ENCODE measurements at places on chromosomes 2 and 18.

DNA sequence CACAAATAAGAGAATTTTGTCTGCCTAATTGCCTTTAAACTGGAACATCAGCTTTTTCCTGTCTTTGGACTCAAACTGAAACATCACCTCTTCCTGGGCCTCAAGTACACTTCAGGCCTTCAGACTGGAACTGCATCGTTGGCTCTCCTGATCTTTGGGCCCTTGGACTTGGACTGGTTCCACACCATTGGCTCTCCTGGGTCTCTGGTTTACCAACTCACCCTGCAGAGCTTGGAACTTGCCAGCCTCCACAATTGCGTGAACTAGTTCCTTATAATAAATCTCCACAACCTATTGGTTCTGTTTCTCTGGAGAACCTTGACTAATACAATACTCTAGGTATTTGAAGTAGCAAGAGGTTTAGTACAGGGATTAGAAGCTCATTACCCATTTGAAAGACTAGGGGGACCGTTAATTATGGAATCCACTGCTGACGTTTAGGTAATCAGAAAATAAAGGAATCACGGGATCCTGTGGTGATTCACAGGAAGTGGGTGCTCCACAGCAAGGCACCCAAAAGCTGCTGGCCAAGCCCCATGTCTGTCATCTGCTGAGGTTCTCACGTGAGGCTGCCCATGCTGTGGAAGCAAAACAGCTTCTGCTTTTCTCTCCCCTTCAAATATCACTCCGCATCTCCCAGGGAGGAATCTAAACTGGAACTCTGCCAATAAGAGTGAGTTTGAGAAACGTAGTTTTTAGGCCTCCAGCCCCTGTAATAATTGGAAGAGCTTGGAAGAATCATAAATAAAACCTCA is 20.0 kb upstream of the SGPP2 start:
- no peak for DNase-seq

- no peak for DNase-seq
Observed at GRCh38 chr2:65292106-65292400, 64.4 kb downstream of the ACTR2 start.

DNA sequence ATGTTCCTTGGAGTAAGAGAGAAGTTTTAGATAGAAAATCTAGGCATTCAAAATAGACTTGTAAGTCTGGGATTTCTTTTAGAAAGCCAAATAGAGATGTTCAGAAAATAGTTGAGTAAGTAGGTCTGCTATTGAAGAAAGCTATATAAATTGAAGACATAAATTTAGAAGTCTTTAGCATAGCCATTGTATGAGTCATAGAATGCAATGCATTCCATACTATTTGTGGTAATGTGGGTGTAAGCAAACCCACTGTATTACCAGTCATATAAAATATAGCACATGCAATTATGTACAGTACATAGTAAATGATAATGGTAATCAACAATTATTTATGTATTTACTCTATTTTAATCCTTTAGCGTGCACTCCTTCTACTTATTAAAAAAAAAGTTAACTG is 14.1 kb downstream of the MC4R start:
- DNase-seq: no peak

DNA sequence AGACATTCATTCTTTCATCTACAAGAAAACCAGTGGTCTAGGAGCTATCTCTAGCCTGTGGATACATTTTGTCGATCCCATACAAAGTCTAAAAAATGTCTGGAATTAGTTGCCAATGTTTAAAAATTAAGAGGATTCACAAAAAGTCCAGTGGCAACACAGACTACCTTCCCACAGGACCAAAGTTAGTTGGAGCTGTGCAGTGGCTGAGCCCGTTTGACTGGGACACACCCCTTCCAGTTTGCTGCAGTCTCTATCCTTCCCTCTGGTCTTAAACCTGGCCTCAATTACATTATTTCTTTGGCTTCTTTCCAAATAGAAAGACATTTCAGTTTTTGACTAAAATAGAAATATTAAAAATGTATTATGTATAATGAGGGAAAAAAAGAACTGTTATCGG is 18.6 kb downstream of the SLC16A14 start:
- DNase-seq: no peak

DNA sequence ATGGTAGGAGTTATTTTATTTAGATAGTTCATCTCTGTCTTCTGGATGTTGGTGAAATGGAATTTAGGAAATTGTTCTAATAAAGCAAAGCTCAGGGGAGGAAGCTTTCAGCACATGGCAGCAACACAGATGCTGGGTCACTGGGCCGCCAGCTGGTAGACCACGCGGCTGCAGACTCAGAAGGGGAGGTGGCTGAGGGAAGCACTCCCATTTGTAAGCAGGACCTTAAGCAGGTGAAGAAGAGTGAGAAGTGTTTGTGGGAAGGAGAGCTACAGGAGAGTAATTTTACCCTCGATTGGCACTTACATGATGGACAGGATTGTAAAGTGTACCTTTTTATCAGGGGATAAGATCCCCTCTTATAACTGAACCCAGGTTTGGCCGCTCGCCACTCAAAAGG is 24.4 kb downstream of the NMS start:
- DNase-seq: no peak

GRCh38 chr2:12452185-12452584 is 264.6 kb upstream of the TRIB2 start:
- no peak for DNase-seq

GRCh38 chr2:218736531-218736930 is 25.9 kb downstream of the TTLL4 start:
- no peak for DNase-seq

DNA sequence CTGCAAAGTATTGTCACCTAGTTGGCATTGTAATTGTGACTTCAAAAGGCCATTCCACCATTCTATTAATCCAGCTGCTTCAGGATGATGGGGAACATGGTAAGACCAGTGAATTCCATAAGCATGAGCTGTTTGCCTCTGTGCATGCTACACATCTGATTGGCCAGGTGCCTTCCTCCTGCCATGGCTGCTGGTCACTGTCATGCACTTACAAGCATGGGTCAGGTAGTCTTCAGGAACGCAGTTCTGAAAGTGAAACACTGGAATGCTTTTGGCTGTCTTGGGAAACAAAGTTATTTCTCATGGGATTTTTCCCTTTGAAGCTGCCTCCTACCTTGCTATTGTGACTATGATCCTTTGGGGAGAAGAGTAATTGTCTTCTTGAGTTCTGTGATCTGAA is 267.6 kb downstream of the GBX2 start:
- no peak for DNase-seq

GRCh38 chr2:136134126-136134525 is 16.2 kb upstream of the CXCR4 start:
- no peak for DNase-seq

- DNase-seq: no peak
Observed at GRCh38 chr2:145360129-145360790, 840.3 kb upstream of the ZEB2 start.

DNA sequence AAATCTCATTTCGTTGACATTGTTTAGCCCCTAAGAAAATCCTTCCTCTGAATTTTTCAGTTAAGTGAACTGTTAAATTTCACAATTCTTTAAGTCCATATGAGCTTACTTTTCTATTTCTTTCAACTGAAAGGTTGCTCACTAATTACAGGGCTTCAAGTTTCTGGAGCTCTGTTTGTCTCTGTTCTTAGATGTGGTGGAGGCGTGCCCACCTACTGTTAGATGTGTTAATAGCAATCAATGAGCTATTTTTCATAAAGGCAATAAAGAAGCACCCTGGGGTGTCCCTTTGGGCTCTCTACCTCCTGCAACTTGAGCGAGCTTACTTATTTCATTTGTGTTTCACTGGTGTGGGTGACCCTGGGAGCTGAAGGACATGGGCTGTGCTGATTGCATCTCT is 25.0 kb downstream of the CREG2 start:
- no peak for DNase-seq

DNA sequence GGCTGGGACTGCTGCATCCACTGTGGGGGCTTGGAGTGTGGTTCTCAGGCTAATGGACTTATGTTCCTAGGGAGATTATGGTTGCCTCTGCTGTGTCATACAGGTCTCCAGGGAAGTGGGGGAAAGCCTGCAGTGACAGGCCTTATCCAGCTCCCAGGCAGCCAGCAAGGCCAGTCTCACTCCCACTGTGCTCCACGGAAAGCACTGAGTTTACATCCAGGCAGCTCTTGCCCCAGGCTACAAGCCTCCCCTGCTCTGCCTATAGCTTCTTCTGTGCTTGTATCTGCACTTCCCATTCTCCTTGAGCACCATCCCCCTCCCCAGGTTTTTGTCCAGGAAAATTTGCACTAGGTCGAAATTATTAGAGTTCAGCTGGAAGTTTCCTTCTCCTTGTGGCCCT is 231.9 kb downstream of the ZRANB3 start:
- DNase-seq: no peak

DNA sequence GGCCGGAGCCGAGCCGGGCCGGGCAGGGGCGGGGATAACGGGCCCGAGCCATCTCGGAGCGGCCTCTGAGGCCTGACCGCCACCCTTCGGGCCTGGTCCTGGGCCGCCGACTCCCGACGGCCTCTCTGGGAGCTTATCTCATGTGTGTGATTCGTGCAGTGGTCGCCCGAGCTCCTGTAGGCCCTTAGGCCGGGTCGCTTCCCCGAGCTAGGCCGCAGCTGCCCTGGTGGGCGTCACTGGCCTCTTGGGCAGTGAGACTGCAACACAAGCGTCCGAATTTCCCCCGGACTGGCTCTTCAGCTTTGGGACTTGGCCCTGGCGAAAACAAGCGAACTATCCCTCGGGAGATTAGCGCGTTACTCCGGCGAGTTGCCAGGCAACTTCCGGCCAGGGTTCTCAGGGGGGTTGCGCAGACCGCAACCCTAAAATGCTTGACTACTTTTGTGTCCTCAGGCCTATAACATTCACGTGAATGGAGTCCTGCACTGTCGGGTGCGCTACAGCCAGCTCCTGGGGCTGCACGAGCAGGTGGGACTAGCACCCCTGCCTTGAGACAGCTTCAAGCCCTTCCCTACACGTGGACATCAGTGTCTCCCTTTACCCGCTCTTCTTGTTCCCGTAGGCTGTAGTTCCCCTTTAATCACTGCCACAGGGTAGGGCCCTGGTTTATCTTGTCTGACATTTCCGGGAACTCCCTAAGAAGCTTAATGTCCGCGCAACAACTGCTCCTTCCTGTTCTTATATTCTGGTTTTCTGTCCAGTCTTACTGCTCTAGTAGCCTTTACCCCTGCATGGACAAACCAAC is 602 bp downstream of the SNX17 start:
- DNase-seq: no peak

DNA sequence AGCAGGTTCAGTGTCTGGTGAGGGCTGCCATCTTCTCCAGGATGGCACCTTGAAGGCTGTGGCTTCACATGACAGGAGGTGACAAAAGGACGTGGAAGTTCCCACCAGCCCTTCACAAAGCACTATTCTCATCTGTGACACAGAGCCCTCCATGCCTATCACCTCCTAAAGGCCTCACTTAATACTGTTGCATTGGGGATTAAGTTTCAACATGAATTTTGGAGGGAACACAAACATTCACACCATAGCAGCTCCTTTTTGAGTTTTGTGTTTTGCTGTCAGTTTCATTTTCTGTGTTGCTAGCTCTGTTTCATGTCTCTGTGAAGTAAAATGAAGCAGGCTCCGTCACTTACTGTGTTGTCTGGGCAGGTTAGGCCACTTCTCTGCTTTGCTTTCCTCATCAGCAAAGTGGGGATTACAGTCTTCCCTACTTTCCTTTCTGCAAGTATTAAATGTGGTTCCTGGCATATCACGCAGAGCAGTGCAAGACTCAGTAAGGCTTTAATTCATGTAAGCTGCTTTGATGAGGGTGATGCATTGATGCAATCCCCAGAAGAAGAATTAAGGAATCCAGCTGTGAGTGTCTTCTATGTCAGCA is 31.6 kb downstream of the LIMS1 start:
- DNase-seq: no peak

DNA sequence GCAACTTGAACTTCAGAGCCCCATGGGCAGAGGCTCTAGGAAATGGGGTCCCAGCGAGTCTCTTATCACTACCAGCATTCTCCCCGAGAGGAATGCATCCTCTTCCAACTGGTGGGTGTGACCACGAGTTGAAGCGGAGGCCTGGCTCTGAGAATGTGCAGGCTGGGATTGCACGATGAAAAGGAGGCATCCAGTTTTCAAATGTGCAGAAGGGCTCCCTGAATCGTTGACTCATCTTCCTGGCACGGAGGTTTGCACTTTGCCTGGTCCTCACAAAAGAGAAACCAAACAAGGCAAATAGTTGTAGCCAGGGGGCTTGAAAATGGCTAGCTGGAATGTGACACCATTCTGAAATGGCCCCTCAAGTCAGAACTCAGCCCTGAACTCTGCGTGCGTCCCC is 216.7 kb downstream of the GLI2 start:
- no peak for DNase-seq

DNA sequence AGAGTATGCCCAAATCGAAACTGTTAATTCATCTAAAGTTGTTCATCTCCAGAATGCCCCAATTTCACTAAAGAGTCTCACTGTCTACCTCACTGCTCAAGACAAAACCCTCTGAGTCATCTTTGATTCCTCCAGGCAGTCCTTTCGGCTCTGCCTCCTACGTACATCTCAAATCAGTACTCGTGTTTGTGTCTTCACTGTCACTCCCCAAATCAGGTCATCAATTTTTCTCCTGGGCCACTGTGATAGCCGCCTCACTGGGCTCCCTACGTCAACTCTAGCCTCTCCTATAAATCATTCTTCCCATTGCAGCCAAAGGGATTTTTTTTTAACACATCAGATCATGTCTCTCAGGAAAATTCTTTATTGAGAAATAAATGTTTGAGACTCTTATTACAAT is 42.1 kb upstream of the TTC39C start:
- DNase-seq: no peak

GRCh38 chr2:44975571-44976450 is 33.4 kb downstream of the SIX2 start:
- DNase-seq: no peak

DNA sequence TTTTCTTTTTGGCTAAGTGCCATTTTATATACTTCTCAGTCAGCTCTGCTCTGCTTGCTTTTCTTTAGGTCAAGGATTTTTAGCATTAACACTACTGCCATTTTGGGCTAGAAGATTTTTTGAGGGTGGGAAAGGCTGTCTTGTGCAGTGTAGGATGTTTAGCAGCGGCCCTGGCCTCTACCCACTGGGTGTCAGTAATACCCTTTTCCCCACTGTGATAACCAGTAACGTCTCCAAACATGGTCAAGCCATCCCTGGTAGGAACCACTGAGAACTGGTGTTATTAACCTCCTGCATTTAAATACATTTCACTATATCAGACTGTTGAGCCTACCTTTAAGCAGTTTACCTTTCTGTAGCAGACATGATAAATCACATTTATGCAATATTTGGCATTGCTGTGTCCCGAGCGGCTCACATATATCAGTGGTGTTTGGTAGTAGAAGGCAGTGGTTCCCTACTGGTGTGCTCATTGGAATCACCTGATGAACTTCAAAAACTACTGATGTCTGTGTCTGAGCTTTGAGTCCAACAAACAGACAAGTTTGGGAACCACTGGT is 70.5 kb downstream of the CEP192 start:
- no peak for DNase-seq

DNA sequence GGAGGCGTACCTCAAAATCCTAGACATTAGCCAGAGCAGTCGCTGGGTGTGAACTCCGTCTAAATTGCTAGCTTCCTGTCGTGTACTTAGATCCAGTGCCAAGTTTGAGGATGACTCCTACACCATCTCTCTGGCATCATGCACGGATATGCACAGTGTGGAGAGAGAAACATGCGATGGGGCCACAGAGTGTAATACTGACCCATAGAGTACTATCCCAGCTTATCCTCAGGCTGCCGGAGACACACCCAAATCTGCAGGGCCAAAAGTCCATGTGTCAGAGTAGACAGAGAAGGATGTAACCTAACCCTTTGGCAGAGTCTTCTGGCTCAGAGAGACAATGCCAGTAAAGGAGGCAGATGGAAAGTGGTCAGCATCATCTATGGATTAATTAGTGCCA is 84.2 kb downstream of the ARL4C start:
- DNase-seq: no peak

- DNase-seq: no peak
Observed at GRCh38 chr2:110904779-110905148, 172.4 kb downstream of the ACOXL start.

GRCh38 chr2:218031771-218032257 is 29.0 kb upstream of the TNS1 start:
- DNase-seq: no peak
